Activated CD8-positive, alpha-beta memory T cell treated with anti-CD3 and anti-CD28 coated beads, Interleukin-2, amount 10 ng/mL, durations not matched to agents 7 days and 5 days (primary cell): ENCODE measurements at places on chromosomes 5 and 9.

- H3K27ac ChIP-seq: no peak overlapping the region
- H3K36me3 ChIP-seq: peaks cover 7% of the 10 kb centered on the region
- H3K4me1 ChIP-seq: peaks cover 5% of the 10 kb centered on the region
- no peak for DNase-seq
- H3K4me3 ChIP-seq: no peak overlapping the region
- no peaks in the 10 kb centered on the region for H3K27me3 ChIP-seq
These were observed 17.1 kb downstream of the MSANTD3 start for GRCh38 chr9:100443781-100444768.

GRCh38 chr9:109996936-109997580 is 210.9 kb downstream of the C9orf152 start:
- H3K4me3 ChIP-seq: no peak overlapping the region
- H3K36me3 ChIP-seq: no peaks in the 10 kb centered on the region
- H3K27ac ChIP-seq: no peak overlapping the region
- no peaks in the 10 kb centered on the region for H3K27me3 ChIP-seq

- no peak overlapping the region for H3K27ac ChIP-seq
- no peaks in the 10 kb centered on the region for H3K36me3 ChIP-seq
- H3K4me1 ChIP-seq: no peaks in the 10 kb centered on the region
These were observed 76.1 kb upstream of the ASS1 start for GRCh38 chr9:130368631-130369103.

DNA sequence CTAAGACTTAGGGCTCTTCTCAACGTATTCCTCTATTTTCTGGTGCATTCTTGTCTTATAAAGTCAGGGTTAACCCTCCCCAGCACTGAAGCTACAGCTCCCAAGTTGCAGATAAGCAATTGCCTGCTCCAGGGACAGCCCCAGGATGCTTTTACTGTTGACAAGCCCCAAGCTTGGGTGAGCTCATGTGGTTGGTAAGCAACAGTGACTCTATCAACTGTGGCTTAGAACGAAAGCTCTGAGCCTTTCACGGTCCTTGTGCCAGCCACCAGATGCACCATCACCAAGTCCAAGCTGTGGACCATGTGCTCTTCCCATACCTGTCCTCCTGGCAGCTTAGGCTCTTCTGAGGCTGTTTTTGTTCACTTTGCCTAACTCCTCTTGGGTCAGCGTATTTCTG is 13.5 kb downstream of the ADRB2 start:
- H3K27ac ChIP-seq: no peak overlapping the region
- no peaks in the 10 kb centered on the region for H3K36me3 ChIP-seq
- no peaks in the 10 kb centered on the region for H3K27me3 ChIP-seq
- H3K4me1 ChIP-seq: peaks cover 48% of the 10 kb centered on the region
- DNase-seq: no peak
- no peak overlapping the region for H3K4me3 ChIP-seq

- H3K4me1 ChIP-seq: no peaks in the 10 kb centered on the region
- no peaks in the 10 kb centered on the region for H3K27me3 ChIP-seq
- H3K4me3 ChIP-seq: no peak overlapping the region
- no peak overlapping the region for H3K27ac ChIP-seq
These were observed 499.0 kb upstream of the SGCD start for GRCh38 chr5:155827949-155828348.

- H3K4me1 ChIP-seq: no peaks in the 10 kb centered on the region
- no peak overlapping the region for H3K4me3 ChIP-seq
- H3K27me3 ChIP-seq: no peaks in the 10 kb centered on the region
- H3K27ac ChIP-seq: no peak overlapping the region
- DNase-seq: no peak
- no peaks in the 10 kb centered on the region for H3K36me3 ChIP-seq
These were observed 17.3 kb upstream of the MSX2 start for GRCh38 chr5:174706997-174707572.

- no peak for DNase-seq
- H3K4me3 ChIP-seq: no peak overlapping the region
- peaks cover 6% of the 10 kb centered on the region for H3K36me3 ChIP-seq
- H3K4me1 ChIP-seq: no peaks in the 10 kb centered on the region
- no peak overlapping the region for H3K27ac ChIP-seq
These were observed 39.1 kb downstream of the SMIM15 start for GRCh38 chr5:61123145-61123544.

GRCh38 chr9:110928599-110928998 is 109.7 kb downstream of the LPAR1 start:
- no peak for DNase-seq
- H3K4me3 ChIP-seq: no peak overlapping the region
- H3K27ac ChIP-seq: no peak overlapping the region
- peaks cover 7% of the 10 kb centered on the region for H3K4me1 ChIP-seq

DNA sequence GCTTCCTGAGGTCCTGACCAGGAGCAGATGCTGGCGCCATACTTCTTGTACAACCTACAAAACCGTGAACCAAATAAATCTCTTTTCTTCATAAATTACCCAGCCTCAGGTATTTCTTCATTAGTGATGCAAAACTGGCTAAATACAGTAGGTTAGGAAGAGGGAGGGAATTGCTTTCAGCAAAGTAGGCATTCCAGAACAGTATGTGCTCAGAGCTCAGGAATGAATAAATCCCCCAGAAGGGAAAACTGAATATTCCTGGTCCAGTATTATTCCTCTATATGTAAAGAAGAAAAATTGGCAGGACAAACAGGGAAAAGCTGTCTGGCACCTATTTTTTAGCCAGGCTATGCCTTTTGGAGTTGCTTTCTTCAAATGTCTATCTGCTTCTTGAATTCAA is 577.1 kb downstream of the PSAT1 start:
- H3K27me3 ChIP-seq: no peaks in the 10 kb centered on the region
- no peak overlapping the region for H3K4me3 ChIP-seq
- no peak overlapping the region for H3K27ac ChIP-seq
- no peak for DNase-seq

DNA sequence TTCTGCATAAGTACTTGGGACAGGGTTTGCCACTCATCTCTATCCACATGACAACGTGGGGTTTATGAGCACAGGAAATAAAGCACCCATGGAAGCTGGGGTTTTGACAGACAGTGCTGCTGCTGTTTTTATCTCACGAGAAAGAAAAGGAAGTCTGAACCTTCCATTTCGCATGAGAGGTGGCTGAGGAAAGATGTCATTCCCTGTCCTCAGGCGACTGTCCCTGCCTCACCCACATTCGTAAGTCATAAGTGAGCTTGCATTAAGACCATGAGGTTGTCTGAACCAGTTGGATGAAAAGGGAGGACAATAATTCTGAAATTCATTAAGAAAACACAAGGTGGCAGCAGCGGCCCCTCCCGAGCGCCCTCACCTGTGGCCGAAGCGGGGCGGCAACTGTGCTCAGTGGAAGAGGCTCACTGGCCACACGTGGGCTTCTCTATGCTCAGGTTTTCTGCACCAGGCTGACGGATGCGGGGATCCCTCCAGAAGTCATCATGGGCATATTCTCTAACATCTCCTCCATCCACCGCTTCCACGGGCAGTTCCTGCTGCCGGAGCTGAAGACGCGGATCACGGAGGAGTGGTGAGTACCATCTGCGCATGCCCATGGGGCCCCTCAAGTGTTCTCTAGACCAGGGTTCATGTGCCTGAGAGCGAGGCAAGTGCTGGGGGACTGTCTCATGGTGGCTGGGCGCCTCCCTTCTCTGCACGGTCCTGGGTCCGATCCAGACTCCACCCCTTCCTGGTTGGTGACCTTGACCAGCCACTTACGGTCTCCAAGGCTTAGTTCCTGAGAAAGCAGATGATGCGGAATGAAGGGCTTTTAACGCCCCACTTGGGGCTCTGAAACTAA is 54.7 kb upstream of the SUSD3 start:
- H3K4me1 ChIP-seq: peaks cover 45% of the 10 kb centered on the region
- H3K4me3 ChIP-seq: no peak overlapping the region
- H3K27ac ChIP-seq: peak overlapping the region; percentile 74
- H3K27me3 ChIP-seq: no peaks in the 10 kb centered on the region

DNA sequence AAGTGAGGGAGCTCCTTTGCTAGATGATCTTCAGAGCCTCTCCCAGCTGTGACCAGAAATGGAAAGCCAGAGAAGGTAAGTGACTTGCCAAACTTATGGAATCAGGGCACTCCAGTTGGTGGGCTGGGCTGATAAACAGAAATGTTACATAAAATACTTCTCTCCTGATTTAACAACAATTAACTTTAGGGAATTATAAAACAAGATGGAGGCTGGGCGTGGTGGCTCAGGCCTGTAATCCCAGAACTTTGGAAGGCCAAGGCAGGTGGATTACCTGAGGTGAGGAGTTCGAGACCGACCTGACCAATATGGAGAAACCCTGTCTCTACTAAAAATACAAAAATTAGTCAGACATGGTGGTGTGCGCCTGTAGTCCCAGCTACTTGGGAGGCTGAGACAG is 899 bp upstream of the MED10 start:
- peaks cover 40% of the 10 kb centered on the region for H3K4me1 ChIP-seq
- no peak for DNase-seq
- peak overlapping the region; percentile 94 for H3K4me3 ChIP-seq
- H3K27ac ChIP-seq: peak overlapping the region; percentile 93

GRCh38 chr5:134477462-134478245 is 47.8 kb upstream of the JADE2 start:
- no peak overlapping the region for H3K27ac ChIP-seq
- H3K36me3 ChIP-seq: peaks cover 3% of the 10 kb centered on the region
- peaks cover 4% of the 10 kb centered on the region for H3K27me3 ChIP-seq
- peaks cover 1% of the 10 kb centered on the region for H3K4me1 ChIP-seq
- H3K4me3 ChIP-seq: no peak overlapping the region

GRCh38 chr9:97536480-97536879 is 35.0 kb downstream of the TMOD1 start:
- no peak overlapping the region for H3K27ac ChIP-seq
- no peaks in the 10 kb centered on the region for H3K36me3 ChIP-seq
- no peak overlapping the region for H3K4me3 ChIP-seq
- H3K4me1 ChIP-seq: no peaks in the 10 kb centered on the region
- no peak for DNase-seq

GRCh38 chr5:134135091-134135655 is 20.7 kb downstream of the TCF7 start:
- H3K4me3 ChIP-seq: no peak overlapping the region
- H3K27me3 ChIP-seq: peaks cover 34% of the 10 kb centered on the region
- H3K27ac ChIP-seq: no peak overlapping the region
- peaks cover 22% of the 10 kb centered on the region for H3K36me3 ChIP-seq
- H3K4me1 ChIP-seq: peaks cover 63% of the 10 kb centered on the region

DNA sequence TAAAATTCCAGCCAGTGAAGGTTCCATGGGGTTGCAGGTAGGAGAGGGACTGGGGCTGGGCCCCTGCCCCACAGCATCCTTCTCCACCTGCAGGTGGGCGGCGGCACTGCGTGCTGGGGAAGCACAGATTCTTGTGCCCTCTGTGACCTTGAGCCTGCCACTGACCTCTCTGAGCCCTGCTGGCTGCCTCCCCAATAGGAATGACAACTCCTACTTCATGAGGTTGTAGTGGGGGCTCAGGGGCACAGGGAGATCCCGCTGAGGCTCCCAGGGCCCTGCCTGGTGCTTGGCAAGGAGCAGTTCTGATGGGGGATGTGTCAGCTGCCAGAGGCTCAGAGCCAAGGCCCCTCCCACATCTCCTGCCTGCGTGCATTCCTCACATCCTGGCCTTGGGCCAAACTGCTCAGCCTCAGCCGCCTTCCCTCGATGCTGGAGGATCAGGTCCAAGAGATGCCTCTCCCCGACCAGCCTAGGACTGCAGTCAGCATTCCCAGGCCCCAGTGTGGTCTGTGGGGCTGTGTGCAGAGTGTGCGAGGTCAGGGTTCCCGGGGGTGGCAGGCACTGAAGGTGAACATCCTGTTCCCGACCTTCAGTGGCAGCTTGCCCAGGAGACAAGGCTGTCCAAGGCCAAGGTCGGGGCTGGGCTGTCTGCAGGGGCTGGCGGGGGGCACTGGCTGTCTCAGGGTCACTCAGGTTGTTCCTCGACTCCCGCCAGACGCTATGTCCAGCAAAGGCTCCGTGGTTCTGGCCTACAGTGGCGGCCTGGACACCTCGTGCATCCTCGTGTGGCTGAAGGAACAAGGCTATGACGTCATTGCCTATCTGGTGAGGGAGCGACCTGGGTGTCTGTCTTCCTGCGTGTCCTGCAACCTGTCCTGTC is 7.0 kb downstream of the ASS1 start:
- H3K36me3 ChIP-seq: no peaks in the 10 kb centered on the region
- H3K4me1 ChIP-seq: peaks cover 14% of the 10 kb centered on the region
- no peaks in the 10 kb centered on the region for H3K27me3 ChIP-seq
- no peak overlapping the region for H3K27ac ChIP-seq
- no peak for DNase-seq

DNA sequence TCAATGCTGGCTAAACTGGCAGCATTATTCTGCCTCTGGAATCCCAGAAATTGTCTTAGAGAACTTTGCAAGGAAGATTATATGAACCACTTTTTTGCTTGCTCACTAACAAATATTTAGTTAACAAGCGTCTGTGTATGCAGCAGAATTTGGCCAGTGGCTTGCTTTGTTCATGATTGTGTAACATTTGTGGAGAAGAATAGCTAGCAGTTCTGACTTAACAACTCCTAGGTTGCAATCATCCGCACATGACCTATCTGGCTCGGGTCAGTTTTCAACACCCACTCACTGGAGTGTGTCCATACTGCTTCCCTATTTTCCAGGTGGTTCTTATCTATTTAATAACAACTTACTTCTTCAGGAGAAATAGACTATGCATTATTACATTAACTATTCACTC is 98.5 kb downstream of the SNX18 start:
- H3K27ac ChIP-seq: no peak overlapping the region
- H3K27me3 ChIP-seq: no peaks in the 10 kb centered on the region
- no peak for DNase-seq
- H3K4me3 ChIP-seq: no peak overlapping the region
